ENCODE measurements at places on chromosomes 11 and 22.

DNA sequence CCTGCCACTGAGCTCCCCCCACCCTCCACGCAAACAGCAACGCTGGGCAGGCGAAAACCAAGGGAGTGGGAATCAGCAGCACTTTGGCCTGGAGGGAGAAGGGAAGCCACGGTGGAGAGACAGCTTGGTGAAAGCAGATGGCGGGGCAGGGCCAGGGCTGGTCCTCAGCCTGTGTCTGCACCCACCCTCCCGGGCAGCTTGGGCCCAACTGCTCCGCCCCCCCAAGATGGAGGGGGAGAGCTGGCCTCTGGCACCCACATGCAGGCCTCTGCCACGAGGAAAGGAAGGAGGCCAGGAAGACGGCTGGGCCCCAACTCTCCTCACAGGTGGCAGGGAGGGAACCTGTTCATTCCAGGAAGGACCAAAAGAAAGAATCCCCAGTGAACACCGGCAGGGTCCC lies 17.8 kb downstream of the MAFF start:
- no peak for DNase-seq

DNA sequence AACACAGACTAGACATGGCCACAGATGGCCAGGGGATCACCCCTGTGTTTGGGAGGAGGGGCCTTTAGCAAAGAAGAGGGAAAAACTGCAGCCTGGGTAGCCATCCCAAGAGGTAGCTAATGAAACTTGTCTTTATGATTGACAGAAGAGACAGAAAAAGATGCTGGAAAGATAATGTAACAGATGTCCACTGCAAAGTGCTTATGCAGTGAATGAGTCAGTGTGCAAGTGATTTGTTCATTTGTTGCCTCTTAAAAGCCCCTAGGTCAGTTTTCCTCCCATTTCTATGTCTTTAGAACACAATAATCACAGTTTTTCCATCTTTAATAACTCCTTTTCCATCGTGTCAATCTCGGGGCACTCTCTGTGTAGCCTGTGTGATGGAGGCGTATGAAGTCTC lies 57.2 kb downstream of the INSC start:
- DNase-seq, result no peak

DNA sequence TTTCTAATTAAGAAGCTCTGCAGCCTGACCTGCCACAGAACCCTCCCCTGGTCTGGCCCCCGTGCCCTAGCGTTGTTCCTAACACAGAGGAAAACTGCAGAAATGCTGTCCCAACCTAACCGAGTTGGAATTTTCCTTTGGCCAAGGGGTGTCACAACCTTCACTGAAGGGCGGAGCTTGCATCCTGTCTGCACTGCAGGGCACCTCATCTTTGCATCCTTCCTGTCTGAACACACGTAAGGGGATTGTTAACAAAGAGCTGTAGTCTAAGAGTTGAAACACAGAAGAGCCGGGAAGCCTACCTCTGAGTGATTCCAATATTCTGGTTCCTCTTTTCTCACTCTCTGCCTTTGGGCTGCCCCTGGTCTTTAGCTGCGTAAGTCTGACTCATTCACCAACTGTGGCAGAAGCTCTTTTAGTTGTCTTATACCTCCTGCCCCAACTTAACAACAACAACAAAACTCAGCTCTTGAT lies 1.6 kb downstream of the DIXDC1 start:
- DNase-seq, result no peak

DNA sequence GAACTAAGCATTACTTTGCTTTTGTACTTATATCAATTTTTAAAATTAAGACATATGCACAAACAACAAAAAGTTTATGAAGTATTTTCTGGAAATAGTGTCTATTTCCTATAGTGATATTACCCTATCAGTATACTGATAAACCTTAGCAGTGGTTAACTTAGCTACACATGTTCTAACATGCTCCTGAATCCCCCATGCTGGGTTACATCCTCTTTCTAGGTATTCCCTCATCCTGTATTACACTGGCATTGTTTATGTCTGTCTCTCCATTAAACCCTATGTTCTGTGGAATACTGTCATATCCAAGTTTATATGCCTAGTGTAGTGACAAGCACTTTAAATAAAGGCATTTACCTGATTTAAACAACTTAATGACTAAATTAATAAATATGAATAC lies 1.8 kb upstream of the FAR1 start:
- no peak for DNase-seq

GRCh38 chr11:83793310-83793709 lies 507.1 kb upstream of the CCDC90B start:
- DNase-seq, result no peak

- DNase-seq, result peak; percentile 34
These were observed 16.8 kb upstream of the CASTOR1 start for GRCh38 chr22:30305906-30306626.

DNA sequence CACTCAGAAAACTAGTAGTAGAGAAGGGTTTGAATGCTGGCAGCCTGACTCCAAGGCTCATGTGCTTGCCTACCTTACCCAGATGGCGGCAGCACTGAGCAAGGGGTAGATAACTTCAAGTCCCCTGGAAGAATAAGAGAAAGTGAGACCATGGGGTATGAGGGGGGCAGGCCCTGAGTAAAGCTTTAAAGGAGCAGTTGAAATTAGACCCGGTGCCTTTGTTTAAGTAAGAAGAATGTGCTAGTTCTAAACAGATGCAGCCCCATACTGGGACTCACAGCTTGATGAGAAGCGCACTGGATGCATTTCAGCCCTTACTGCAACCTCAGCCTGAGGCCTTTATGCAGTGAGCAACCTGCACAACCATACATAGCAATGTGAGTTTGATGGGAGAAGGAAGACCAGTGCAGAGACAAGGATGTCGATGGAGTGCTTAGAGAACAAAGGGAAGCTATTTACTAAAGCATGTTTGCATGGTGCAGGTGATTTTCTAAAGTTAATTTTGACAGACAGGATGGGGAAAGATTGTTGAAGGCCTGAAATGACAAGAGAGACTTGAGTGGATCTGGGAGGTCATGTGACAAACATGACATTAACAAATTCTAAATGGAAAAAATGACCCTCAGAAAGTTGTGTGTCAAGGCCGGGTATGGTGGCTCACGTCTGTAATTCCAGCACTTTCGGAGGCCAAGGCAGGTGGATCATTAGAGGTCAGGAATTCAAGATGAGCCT lies 27.1 kb upstream of the TMA7B start:
- peak; percentile 54 for DNase-seq

- no peak for DNase-seq
These were observed 110.8 kb downstream of the TEAD1 start for GRCh38 chr11:12784987-12785386.

- DNase-seq, result no peak
These were observed 254.0 kb upstream of the PITPNB start for GRCh38 chr22:28172892-28173670.

GRCh38 chr11:64745521-64746328 lies 1.8 kb upstream of the RASGRP2 start:
- peak; percentile 83 for DNase-seq

GRCh38 chr11:121354192-121354591 lies 61.6 kb downstream of the SC5D start:
- DNase-seq, result no peak

DNA sequence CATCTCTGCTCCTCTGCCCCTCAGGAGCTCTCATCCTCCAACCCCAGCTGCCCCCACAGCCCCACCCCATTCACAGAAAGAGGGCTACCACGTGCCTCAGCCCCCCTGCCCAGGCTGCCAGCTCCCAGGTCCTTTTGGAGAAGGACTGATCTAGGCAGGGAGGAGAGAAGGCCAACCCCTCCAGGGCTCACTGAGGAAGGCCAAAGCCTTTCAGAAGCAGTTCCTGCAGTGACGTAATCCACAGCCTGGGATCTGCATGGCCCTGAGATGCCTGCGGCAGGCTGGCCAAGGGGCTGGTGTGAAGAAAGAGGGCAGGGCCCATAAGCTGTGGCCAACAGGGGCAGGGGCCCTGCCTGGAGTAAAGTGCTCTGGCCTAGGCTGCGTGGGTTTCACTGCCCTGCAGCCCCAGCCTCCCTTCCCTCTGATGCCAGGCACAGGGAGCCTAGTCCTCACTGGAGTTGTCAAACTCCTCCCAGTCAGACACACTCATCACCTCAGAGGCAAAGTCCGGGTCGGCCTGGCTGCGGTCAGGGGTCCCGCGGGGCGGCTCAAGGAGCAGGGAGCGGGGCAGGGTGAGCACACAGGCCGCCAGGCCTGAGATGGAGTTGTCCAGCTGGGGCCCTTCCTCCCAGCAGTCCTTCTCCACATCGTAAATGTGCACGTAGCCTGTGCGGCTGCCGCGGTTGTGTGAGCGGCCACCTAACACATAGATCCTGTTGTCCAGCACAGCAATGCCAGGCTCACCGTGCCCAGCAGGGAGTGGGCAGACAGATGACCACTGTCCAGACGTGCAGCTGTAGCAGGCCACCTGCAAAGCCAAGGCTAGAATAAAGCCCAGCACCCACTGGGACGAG lies 4.2 kb upstream of the SCARF2 start:
- DNase-seq, result no peak
